ENCODE measurements at places on chromosomes 16 and 17.

- no peak for DNase-seq
Measured at GRCh38 chr17:73973586-73974409, 229.7 kb upstream of the RPL38 start.

GRCh38 chr17:80665792-80666191, 121.2 kb downstream of the RPTOR start:
- no peak for DNase-seq

- no peak for DNase-seq
Measured at GRCh38 chr16:82135844-82136243, 34.2 kb downstream of the MPHOSPH6 start.

DNA sequence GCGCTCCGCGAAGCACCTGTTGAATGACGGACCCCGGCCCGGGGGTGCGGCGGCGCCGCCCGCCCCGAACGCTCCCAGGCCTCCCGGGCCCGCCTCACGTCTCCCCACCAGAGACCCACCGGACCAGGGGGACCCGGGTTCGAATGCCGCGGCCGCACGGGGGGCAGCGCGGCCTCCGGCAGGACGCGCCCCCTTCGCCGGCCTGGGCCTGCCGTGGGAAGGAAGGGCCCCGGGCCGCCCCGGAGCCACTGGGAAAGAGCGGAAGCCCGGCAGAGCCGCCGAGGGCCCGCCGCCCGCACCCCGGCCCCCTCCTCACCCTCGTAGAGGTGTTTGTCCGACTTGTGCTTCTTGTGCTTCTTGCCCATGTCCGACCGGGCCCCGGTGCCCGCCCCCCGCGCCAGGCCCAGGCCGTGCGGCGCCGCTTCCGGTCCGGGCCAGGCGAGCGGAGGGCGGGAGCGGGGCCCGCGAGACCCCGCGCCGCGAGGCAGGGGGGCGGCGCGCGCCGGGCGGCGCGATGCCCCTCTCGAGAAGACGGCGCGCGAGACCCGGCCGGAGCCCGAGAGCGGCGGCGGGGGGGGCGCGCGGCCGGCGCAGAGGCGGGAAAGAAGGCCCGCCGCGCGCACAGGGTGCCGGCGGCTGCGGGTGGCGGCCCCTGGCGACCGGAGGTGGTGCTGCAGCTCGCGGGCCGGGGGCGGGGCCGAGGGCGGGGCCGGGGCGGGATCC, at the start of gene BRD7:
Gene BRD7, minus strand, starts transcription at position 579 of the 723 bp plus-strand sequence. Its CDS starts 214 bp downstream, at position 365.
- DNase-seq = no peak

GRCh38 chr17:42798011-42798382, 507 bp downstream of the COA3 start:
- no peak for DNase-seq

DNA sequence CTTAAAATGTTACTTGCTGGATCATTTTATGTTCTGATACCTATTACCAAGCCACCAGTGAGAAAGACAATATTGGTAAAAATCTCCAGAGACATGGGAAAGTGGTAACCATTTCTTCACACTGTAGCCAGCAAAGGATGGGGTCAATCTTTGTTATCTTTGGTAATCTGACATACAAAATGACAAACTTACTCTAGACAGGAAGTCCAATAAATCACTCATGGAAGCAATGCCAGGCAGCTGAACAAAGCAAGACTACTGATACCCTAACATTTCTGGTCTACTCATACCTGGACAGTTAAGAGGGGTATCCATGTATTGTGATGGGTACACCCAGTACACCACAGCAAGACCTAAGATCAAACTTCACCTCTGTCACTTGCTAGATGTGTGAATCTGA, 19.0 kb downstream of the GRB2 start:
- DNase-seq = no peak

Data from LNCaP clone FGC (cell line).